Ascending aorta (tissue), 2 donors: ENCODE measurements at places on chromosomes 4 and X.
A peak's percentile ranks its signal among the peaks of the same experiment; 100 is the strongest.

DNA sequence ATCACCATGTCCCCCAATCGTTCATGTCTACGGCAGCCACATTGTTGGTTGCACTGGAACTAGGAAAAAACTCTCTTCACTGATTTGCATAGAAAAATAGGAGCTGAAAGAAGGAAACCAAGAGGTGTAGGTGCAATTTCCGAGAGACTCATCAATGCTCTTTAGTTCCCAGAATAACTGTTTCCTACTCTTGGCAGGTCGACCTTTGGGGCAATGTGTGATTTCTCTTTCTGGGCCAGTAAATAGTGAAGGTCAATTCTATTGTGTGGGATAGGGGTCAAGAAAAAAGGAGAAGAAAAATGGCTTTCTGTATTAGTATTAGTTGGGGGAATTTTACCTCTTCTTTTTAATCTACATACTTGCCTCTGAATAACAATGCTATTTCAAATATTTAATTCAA lies 55.9 kb upstream of the PDE5A start:
- H3K36me3 ChIP-seq, result no peaks in the 10 kb centered on the region
- H3K4me1 ChIP-seq, result peaks cover 3% of the 10 kb centered on the region
- no peak overlapping the region for H3K4me3 ChIP-seq
- H3K27me3 ChIP-seq, result no peaks in the 10 kb centered on the region
- peak overlapping the region; percentile 34 for H3K27ac ChIP-seq

DNA sequence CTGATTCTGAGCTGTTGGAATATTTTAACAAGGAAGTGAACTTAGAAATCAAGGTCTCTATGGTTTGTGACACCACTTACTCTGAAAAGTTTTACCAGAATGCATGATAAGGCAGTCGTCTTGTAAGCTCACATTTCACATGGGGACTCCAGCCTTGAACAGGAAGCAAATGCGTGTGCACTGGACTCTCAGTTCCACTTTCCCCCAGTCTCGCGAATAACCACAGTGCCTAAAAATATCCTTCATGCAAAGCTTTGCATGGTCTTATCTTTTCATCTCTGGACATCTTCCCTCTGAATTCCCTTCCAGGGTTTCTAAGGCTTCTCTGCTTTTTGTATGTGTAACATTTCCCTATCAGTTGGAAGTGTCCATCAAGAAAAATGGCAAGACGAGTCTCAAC lies 581.8 kb downstream of the NLGN4X start:
- H3K36me3 ChIP-seq, result no peaks in the 10 kb centered on the region
- DNase-seq, result no peak
- no peak overlapping the region for H3K4me3 ChIP-seq
- no peaks in the 10 kb centered on the region for H3K27me3 ChIP-seq
- H3K27ac ChIP-seq, result no peak overlapping the region

DNA sequence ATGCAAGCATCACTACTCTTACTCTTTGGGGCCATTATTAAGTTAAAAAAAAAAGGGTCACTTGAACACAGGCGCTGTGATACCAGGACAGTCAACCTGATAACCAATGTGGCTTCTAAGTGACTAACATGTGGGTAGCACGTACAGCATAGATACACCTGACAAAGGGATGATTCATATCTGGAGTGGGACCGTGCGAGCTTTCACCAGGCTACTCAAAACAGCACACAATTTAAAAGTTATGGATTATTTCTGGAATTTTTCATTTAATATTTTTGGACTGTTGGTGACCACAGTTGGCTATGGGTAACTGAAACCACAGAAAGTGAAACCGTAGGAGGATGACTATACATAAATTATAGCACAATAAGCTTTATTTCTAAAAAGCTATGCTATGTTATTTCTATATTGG lies 113.8 kb upstream of the STIM2 start:
- no peak for DNase-seq
- H3K36me3 ChIP-seq, result peaks cover 11% of the 10 kb centered on the region
- no peaks in the 10 kb centered on the region for H3K4me1 ChIP-seq

- no peak for DNase-seq
- H3K36me3 ChIP-seq, result no peaks in the 10 kb centered on the region
- no peak overlapping the region for H3K4me3 ChIP-seq
- no peak overlapping the region for H3K27ac ChIP-seq
- no peaks in the 10 kb centered on the region for H3K27me3 ChIP-seq
These were observed 421 bp upstream of the IGSF1 start for GRCh38 chrX:131289527-131289926.
